ENCODE measurements at places on chromosomes 1 and 21.

- no peak for DNase-seq
These were observed 399.8 kb upstream of the LRRC7 start for GRCh38 chr1:69167876-69168275.

- no peak for DNase-seq
These were observed 439.2 kb downstream of the MATN1 start for GRCh38 chr1:30284226-30284625.

DNA sequence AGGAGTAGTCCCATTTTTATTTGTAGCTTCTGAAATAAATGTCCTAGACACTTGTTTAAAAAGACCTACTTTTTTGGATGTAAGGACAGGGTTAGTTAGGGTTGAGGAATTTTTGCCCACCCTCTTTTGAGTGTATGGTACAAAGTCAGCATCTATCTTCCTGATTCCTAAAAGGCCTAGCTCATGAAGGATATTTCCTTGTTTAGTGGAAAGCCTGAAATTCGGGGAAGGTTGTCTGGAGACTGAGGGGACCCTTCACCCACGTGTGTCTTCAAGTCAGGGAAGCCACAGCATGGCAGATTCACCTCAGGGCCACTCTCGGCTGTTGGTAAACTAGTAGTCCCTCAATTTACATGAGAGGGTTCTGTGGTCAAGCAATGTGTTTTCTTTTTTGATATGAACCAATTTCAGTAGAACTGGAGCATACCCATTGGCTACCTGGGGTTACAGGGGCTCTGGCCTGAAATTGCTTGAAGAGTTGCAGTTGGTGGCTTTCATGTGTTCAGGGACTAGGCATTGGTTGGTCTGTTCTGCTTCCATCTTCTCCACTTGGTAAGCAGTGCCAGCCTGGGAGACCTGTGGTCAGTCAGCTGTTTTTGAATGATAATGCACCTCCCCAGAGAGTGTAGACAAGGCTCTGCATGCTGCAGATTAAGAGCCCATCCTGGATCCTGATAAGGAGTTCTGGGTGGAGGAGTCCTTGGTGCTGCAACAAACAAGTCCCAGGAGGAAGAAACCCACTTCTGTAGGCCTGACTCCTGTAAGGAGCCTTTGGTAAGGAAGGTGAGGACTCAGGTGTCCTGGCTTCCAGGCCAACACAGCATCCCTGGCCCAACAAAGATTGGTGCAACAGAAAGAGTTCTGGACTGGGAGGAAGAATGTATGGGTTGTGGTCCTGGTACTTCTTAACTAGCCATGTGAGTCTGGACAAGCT lies 6.3 kb downstream of the BTG2 start:
- DNase-seq: no peak

GRCh38 chr1:188372821-188373220 lies 1544.1 kb downstream of the PLA2G4A start:
- DNase-seq: no peak

DNA sequence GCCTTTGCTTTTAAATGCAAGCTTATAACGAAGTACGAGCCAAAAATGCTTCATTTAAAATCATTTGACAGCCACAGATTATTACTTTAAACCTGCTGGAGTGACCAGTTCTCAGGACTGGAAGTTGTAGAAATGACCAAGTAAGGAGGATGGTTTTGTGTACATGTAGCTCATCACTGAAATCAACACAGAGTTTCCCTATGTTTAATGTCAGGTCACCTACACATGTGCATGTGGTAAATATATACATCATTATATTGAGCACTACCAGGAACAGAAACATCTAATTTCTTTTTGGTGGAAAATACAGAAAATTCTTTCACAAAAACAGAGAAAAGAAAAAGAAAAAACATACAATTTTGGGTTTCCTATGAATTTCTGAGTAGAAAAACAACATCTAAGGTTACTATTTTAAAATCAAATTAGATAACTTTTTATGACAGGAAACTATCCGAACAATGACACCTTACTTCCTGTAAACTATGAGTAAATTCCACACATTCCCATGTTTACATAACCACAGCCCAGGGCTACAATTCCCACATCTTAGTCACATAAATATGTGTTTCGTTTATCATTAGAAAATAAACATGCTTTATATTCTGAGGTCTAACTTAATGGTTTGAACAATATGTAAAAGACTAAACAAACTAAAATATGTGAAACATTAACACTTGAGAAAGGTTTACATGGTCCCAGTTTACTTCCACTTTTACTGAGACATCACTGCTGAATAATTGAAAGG lies 73.6 kb downstream of the ZNF281 start:
- peak; percentile 25 for DNase-seq

- peak; percentile 67 for DNase-seq
These were observed 15.7 kb upstream of the GLIS1 start for GRCh38 chr1:53754484-53755312.

Measured in kidney glomerular epithelial cell (primary cell).